ENCODE measurements at places on chromosomes 7 and 10.

DNA sequence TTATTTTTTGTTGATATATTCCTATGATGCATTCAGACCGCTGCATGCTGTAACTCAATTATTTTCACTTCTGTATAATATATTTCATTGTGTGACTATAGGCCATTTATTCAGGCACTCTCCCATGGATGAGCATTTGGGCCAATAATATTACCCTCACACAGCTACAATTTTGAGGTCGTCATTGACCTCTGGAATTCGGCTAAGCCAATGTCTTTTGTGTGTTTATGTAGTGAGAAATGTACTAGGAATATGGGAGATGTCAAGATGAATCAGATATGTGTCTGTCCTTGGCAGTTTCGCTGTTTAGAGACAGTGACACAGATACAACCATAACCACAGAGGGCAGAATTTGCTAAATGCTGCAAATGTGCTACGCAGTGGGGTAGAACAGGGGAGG, 474.2 kb downstream of the ADRA2A start:
- DNase-seq, result no peak

- DNase-seq, result no peak
These were observed 11.2 kb upstream of the SEPTIN14 start for GRCh38 chr7:55873765-55874164.

DNA sequence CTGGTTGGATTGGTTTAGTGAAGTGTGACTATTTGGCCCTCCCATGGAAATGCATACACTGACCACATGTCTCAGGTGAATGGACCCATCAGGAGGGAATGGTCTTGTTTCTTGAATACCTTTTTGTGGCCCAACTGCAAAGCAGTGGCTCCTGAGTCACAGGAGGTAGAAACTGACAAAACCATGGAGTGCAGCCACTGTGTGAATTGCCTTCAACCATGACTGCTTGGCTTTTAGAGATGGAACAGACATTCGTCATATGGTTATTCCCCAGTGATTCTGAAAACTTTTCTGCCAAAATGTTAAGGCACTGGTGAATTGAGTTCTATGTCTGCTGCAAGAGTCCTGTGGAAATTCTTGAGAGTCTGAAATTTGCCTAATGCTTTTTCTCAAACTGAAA, 64.7 kb downstream of the CDK14 start:
- no peak for DNase-seq

GRCh38 chr7:48781752-48782151, 142.6 kb upstream of the CDC14C start:
- no peak for DNase-seq

DNA sequence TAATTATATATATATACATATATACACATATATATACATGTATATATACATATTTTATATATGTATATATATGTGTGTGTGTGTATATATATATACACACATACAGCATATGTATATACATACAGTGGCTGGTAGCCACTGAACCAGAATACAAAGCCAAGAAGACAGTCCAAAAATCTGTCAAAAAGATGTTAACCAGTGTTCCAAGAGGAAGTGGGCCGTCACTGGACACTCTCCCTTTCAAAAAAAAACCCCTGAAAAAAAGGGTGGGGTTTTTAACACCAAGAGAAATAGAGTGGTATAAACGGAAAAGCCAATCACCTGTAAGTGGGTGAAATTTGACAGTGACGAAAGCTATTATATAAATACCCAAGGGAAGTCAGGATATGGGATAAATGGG, 31.1 kb upstream of the C1GALT1 start:
- DNase-seq, result no peak

GRCh38 chr7:641269-641671, 85.2 kb upstream of the DNAAF5 start:
- no peak for DNase-seq

Measured in NCI-H510A treated with DMSO at 0.1 percent for 48 hours (cell line).